ENCODE measurements at places on chromosomes 7 and 10. TPM values are rescaled to one million over a fixed set of nuclear protein-coding genes. Genes with fewer than 3 reads are reported as not detected.

GRCh38 chr7:77351539-77352004, 64.6 kb downstream of the GSAP start:
- DNase-seq: no peak
- H3K4me3 ChIP-seq: no peak overlapping the region

GRCh38 chr10:58573144-58573543, 60.5 kb downstream of the BICC1 start:
- H3K36me3 ChIP-seq: no peaks in the 10 kb centered on the region
- H3K27me3 ChIP-seq: peaks cover 25% of the 10 kb centered on the region
- no peak overlapping the region for H3K27ac ChIP-seq
- H3K4me1 ChIP-seq: no peaks in the 10 kb centered on the region
- DNase-seq: no peak
- H3K4me3 ChIP-seq: no peak overlapping the region

GRCh38 chr10:114998993-114999392, 61.0 kb downstream of the TRUB1 start:
- DNase-seq: no peak
- no peaks in the 10 kb centered on the region for H3K36me3 ChIP-seq
- H3K27ac ChIP-seq: no peak overlapping the region
- no peaks in the 10 kb centered on the region for H3K4me1 ChIP-seq

GRCh38 chr7:152596824-152597223, 79.1 kb downstream of the XRCC2 start:
- H3K4me1 ChIP-seq: no peaks in the 10 kb centered on the region
- H3K4me3 ChIP-seq: no peak overlapping the region
- DNase-seq: no peak
- H3K36me3 ChIP-seq: no peaks in the 10 kb centered on the region
- H3K27me3 ChIP-seq: no peaks in the 10 kb centered on the region
- H3K27ac ChIP-seq: no peak overlapping the region

GRCh38 chr7:100504887-100505611, 21.3 kb downstream of the NYAP1 start:
- no peak overlapping the region for H3K4me3 ChIP-seq
- H3K27me3 ChIP-seq: no peaks in the 10 kb centered on the region
- no peaks in the 10 kb centered on the region for H3K36me3 ChIP-seq
- DNase-seq: no peak

DNA sequence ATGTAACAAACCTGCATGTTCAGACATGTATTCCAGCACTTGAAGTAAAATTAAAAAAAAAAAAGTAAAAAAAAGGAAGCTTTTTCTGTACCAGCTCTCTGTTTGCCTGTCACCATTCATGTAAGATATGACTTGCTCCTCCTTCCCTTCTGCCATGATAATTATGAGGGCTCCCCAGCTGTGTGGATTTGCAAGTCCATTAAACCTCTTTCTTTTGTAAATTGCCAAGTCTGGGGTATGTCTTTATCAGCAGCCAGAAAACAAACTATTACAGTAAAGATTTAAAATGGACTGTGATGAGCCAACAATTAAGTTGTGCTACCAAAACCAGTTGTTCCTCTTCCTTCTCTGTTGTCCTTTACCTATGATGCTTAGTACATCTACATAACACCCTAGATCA, 619.6 kb downstream of the ARL4A start:
- H3K4me1 ChIP-seq: no peaks in the 10 kb centered on the region
- H3K36me3 ChIP-seq: no peaks in the 10 kb centered on the region
- H3K27me3 ChIP-seq: no peaks in the 10 kb centered on the region
- H3K27ac ChIP-seq: no peak overlapping the region

- H3K27ac ChIP-seq: no peak overlapping the region
- peaks cover 44% of the 10 kb centered on the region for H3K36me3 ChIP-seq
- no peak overlapping the region for H3K4me3 ChIP-seq
- peaks cover 17% of the 10 kb centered on the region for H3K4me1 ChIP-seq
- no peaks in the 10 kb centered on the region for H3K27me3 ChIP-seq
- peak; percentile 31 for DNase-seq
Measured at GRCh38 chr10:69394020-69394419, 22.7 kb downstream of the TACR2 start.

- peak; percentile 83 for DNase-seq
- H3K27ac ChIP-seq: no peak overlapping the region
- H3K27me3 ChIP-seq: peaks cover 8% of the 10 kb centered on the region
Measured at GRCh38 chr7:154927624-154928125, 75.2 kb downstream of the PAXIP1 start.

DNA sequence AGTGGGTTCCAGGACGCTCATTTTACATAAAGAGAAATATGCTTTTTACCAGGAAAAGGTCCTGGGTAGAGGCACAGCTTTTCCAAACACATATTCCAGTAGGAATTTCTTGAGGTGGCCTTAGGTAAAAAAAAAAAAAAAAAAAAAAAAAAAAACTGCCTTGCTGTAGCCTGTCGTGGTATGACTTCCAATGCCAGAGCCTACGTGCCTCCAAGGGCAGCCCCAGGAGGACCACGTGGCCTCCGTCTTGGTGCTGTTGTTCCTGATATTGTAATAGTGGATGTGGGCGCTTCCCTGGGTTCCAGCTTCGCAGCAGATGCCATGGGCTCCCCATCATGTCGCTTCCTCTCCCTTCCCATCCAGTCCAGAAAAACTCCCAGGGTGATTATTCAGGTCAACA, 49.3 kb downstream of the PRKAG2 start:
- no peak for DNase-seq
- H3K4me3 ChIP-seq: no peak overlapping the region
- no peaks in the 10 kb centered on the region for H3K36me3 ChIP-seq
- H3K27ac ChIP-seq: no peak overlapping the region

GRCh38 chr7:107993891-107994291, 9.1 kb downstream of the LAMB1 start:
- no peak overlapping the region for H3K27ac ChIP-seq
- H3K4me3 ChIP-seq: no peak overlapping the region
- DNase-seq: no peak
- no peaks in the 10 kb centered on the region for H3K27me3 ChIP-seq
- H3K4me1 ChIP-seq: peaks cover 49% of the 10 kb centered on the region

- H3K4me3 ChIP-seq: no peak overlapping the region
- no peaks in the 10 kb centered on the region for H3K27me3 ChIP-seq
- peaks cover 24% of the 10 kb centered on the region for H3K4me1 ChIP-seq
- H3K27ac ChIP-seq: no peak overlapping the region
- H3K36me3 ChIP-seq: no peaks in the 10 kb centered on the region
Measured at GRCh38 chr10:126259760-126260479, 128.4 kb downstream of the ADAM12 start.

ZFYVE27 gene
- 15.0 TPM for total RNA-seq

ZNF503 gene
- total RNA-seq: 42.3 TPM

Measured in PC-3 (cell line).